ENCODE measurements at places on chromosomes 6 and 20.

GRCh38 chr6:3017304-3017703, 17.6 kb downstream of the NQO2 start:
- DNase-seq: no peak
- H3K4me3 ChIP-seq: no peak overlapping the region
- H3K4me1 ChIP-seq: peaks cover 2% of the 10 kb centered on the region
- peaks cover 33% of the 10 kb centered on the region for H3K36me3 ChIP-seq

- peaks cover 23% of the 10 kb centered on the region for H3K4me1 ChIP-seq
- H3K27me3 ChIP-seq: no peaks in the 10 kb centered on the region
- H3K4me3 ChIP-seq: no peak overlapping the region
These were observed 11.8 kb downstream of the UQCC2 start for GRCh38 chr6:33699739-33700138.

GRCh38 chr6:75752365-75752764, 3.3 kb downstream of the MYO6 start:
- no peaks in the 10 kb centered on the region for H3K27me3 ChIP-seq
- no peaks in the 10 kb centered on the region for H3K4me1 ChIP-seq
- DNase-seq: no peak
- H3K36me3 ChIP-seq: no peaks in the 10 kb centered on the region

DNA sequence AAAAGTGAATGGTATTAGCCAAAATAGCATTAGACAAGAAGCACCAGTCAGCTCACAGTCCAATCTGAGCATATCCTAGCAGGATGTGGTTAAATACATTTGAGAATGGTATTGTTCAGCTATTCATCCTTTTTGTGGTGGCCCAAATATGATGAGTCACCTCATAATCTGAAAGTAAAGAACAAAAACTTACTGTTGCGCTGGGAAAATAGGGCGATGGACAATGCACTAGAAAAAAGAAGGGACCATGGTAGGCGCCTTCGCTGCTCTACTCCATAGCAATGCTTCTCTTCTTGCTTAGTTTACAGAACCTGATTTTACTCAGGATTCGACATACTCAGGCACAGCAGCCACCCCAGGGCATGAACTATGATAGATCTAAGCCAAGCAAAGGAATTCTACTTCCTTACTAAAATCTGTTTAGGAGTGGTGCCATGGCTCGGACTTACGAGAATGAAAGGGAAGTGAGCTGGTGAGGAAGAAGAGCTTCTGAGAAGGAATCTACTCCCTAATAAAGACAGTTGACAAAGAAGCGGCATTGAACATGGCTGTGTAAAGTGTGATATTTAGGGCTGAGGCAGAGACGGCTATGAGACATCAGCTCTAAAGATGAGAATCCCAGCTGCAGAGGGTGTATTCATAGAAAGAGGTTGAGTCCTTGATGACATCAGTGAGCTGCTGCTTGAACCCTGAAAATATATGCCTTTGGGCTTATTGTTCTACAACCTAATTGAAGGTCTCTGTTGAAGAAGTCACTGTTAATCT, 16.6 kb upstream of the FBXO9 start:
- H3K36me3 ChIP-seq: peaks cover 7% of the 10 kb centered on the region
- peaks cover 10% of the 10 kb centered on the region for H3K4me1 ChIP-seq
- DNase-seq: no peak
- H3K27ac ChIP-seq: no peak overlapping the region
- H3K4me3 ChIP-seq: no peak overlapping the region

GRCh38 chr6:19180348-19181072, 656.7 kb upstream of the ID4 start:
- peak; percentile 85 for DNase-seq
- H3K27ac ChIP-seq: peak overlapping the region; percentile 55
- peaks cover 6% of the 10 kb centered on the region for H3K4me1 ChIP-seq
- H3K36me3 ChIP-seq: no peaks in the 10 kb centered on the region
- H3K4me3 ChIP-seq: no peak overlapping the region

DNA sequence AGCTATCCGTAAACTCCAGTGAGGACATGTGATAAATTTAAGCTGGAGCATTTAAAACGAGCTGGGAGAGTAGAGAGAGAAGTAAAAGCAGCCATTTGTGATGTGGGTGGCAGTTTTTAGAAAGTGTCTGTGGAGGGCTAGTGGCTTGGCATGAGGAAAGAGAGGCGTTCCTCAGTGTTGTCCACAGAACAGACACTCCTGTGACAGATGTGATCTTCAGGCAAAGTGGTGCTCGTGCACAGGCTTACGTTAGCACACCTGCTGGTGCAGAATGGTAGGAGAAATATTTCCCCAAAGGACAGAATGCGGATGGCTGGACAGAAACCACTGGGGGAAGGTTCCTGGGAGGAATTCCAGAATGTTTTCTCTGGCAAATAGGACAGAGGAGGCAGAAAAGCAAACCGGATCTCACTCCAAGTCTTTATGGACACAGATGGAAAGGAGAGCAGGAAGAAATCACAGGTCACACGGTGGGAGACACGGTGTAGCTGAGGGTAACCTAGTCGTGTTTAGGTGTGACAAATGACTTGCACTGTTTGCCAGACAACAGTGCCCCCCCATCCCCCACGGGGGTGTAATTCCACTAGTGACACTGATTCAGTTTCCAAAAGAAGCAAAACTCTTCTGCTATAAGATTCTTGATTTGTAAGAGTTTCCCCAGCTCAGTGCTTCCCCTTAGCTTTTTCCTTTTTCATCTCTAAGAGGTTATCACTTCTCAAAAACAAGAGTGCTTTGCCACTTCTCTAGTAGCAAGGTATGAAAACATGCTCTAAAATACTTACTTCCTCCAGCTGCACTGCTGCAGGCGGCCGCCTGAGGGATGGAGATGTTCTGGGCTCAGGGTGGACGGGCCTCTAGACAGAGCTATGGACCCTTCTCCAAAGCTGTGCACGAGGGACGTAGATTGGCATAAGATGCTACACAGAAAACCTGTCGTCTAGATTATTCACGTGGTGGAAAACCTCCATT, 293.2 kb downstream of the QKI start:
- no peaks in the 10 kb centered on the region for H3K27me3 ChIP-seq
- H3K36me3 ChIP-seq: no peaks in the 10 kb centered on the region
- peaks cover 18% of the 10 kb centered on the region for H3K4me1 ChIP-seq
- no peak overlapping the region for H3K27ac ChIP-seq
- H3K4me3 ChIP-seq: no peak overlapping the region

DNA sequence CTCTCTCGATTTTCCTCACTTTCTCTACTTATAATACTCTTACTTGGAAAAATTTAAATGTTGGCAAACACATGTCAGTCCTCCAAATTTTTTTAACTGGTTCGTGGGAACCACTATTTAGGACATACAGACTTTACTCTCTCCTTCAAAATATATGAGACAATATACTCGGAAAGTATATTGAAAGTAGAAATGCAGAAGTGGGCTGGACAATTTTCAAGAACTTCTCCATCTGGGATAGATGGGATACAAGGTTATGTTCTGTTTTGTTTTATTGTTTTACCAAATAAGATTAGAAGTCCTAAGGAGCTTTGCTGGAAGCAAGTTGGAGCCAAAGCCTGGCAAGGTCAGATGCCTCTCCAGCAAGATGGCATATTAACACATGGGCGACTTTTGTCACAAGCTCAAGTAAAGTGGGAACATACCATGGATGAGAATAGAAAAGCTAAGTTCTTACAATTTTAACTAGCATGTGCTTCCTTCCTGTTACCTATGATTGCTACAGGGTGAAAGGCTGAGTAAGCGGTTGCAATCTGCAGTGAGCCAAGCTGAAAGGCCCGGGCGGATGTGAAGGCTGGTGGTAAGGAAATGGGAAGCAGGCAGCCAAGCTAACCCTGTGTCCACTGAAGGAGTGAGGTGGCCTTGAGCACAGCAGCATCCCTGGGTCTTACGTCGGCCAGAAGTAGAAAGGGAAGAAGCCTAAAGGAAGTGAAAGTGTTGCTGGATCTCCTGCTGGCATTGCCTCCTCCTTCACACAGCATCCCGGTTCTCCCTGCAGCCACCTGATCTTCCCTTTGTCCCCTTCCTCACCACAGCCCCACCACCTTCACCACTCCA, 7.1 kb downstream of the MAP3K5 start:
- H3K27ac ChIP-seq: peak overlapping the region; percentile 17
- no peaks in the 10 kb centered on the region for H3K36me3 ChIP-seq
- H3K4me3 ChIP-seq: no peak overlapping the region

- H3K4me3 ChIP-seq: no peak overlapping the region
- no peaks in the 10 kb centered on the region for H3K4me1 ChIP-seq
- no peaks in the 10 kb centered on the region for H3K27me3 ChIP-seq
These were observed 97.4 kb downstream of the RIN2 start for GRCh38 chr20:19855416-19855815.

DNA sequence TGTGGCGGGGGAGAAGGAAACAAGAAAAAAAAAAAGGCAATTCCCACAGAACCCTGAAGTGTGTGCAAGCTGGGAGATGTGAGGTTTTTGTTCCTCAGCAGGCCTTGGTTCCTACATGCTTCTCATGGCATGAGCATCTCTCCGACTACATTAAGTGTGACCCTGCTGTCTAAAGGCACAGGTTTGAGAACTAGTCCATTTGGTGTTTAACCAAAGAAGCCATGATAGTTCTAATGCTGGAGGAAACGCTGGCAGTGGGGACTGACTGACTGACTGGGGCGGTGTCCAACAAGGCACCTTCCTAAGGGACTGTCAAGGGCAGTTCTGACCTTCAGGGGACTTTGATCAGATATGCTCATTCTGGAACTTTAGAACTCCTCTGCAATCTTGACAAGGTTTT, 3.8 kb downstream of the TXNDC5 start:
- no peak for DNase-seq
- no peak overlapping the region for H3K27ac ChIP-seq
- peaks cover 20% of the 10 kb centered on the region for H3K4me1 ChIP-seq
- no peaks in the 10 kb centered on the region for H3K27me3 ChIP-seq
- no peak overlapping the region for H3K4me3 ChIP-seq
- peaks cover 29% of the 10 kb centered on the region for H3K36me3 ChIP-seq

DNA sequence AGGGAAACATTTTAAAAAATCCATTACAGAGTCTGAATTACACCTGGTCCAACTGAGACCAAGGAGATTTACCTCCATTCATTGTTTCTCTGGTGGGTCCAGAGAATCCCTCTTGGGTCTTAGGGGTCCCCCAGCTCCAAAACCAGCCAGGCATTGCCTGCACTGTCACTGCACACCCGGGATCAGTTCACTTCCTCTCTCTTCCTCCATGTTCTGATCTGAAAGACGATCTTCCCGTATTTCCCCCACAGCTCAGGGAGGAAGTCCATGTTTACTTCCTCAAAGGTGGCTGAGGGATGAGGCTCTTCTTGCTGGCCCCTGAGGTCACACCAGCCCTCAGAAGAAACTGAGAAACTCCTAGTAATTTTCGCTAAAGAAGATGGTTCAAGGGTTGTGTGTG, 159.7 kb downstream of the BMP7 start:
- DNase-seq: no peak
- H3K4me3 ChIP-seq: no peak overlapping the region
- no peaks in the 10 kb centered on the region for H3K27me3 ChIP-seq
- no peaks in the 10 kb centered on the region for H3K4me1 ChIP-seq
- no peak overlapping the region for H3K27ac ChIP-seq
- H3K36me3 ChIP-seq: no peaks in the 10 kb centered on the region

DNA sequence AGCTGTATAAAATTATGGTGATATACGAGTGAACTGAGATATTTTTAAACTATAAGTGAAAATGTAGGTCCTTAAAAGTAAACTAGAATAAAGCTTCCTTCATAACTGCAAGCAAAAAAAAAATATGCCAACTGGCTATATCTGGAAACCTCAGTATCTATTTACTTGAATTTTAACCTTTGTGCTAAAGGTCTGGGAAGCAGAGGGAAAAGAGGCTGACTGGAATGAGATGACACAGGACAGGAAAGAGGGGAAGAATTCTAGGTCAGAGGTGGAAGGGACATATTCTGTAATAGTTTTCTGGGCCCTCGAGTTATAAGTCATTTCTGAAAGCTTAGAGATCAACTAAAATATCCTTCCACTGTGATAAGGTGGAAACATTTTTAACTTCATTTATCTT, 46.8 kb downstream of the AIG1 start:
- H3K27me3 ChIP-seq: no peaks in the 10 kb centered on the region
- H3K36me3 ChIP-seq: no peaks in the 10 kb centered on the region
- DNase-seq: no peak
- no peaks in the 10 kb centered on the region for H3K4me1 ChIP-seq

- no peak for DNase-seq
- no peaks in the 10 kb centered on the region for H3K27me3 ChIP-seq
- no peak overlapping the region for H3K4me3 ChIP-seq
- no peaks in the 10 kb centered on the region for H3K36me3 ChIP-seq
These were observed 90.6 kb downstream of the PAX1 start for GRCh38 chr20:21796059-21796458.

- no peak for DNase-seq
- no peaks in the 10 kb centered on the region for H3K4me1 ChIP-seq
These were observed 174.2 kb upstream of the KCNG1 start for GRCh38 chr20:51196991-51197651.

DNA sequence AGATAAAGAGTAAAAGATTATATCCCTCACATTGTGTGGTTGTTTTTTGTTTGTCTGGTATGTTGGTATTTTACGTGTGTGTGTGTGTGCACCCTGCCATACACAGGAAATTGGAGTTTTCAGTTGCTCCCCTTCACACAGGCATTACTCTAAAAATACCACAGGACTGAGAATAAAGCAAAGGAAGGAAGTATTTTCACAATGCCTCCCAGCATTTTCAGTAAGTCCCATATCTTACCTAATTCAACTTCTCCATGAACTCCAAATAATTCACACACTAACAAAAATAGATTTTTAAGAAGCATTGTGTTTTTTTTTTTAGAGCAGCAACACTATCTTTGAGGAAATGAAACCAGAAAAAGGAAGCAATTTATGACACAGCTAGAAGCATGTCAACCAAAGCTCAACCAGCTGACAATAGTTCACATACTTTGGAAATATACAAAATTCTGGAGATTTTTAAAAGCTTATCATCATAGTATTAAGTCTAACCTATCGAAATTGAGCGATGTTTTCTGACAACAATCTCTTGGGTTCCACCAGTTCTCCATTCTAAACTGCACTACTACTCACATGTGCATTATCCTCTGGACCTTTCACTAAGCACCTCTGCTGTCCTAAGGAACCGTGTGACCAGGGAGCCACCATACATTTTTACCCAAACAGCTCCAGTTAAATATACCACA, 2.1 kb downstream of the UBE2J1 start:
- H3K36me3 ChIP-seq: no peaks in the 10 kb centered on the region
- H3K27me3 ChIP-seq: no peaks in the 10 kb centered on the region
- DNase-seq: no peak
- H3K4me3 ChIP-seq: peak overlapping the region; percentile 93
- H3K4me1 ChIP-seq: peaks cover 64% of the 10 kb centered on the region
